ELF-1 (cell line): ENCODE measurements at places on chromosomes 2 and 18.

- no peak for DNase-seq
These were observed 99.5 kb downstream of the RBMS1 start for GRCh38 chr2:160394153-160394552.

DNA sequence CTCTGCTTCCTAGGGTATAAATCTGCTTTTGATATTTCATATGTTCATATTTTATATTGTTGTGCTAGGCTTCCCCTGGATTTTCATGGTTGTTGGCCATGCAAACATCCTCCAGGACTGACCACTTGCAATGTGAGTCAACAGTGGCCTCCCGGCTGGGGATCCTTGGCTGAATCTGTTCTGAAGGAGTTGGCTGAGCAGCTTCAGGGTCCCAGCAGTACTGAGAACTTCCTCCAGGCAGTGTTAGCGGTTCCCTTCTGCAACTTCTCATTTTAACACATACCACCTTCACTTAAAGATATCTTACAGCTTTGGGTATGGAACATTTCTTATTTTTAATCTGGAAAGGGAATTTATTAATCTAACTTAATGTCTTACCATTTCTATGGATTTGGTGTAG lies 122.1 kb downstream of the DTNB start:
- DNase-seq = no peak

GRCh38 chr18:72738136-72738535 lies 129.7 kb downstream of the NETO1 start:
- DNase-seq = no peak

DNA sequence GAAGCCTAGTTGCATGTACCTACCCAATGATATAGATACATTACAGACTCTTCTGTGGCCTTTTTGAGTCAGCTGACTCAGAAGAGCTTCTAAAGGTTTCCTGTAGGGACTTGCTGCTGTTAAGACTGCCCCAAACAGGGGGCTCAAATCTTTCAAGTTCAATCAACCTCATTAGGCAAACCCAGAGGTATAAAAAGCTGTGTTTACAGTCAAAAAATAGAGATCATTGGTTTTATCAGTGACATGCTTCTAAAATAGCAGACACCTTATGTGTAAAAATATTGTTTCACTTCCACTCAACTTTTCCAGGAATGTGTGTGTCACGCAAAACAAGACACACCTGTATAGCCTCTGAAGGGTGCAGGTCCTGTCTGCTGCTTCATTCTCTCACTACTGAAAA lies 624.3 kb upstream of the FANCL start:
- no peak for DNase-seq

DNA sequence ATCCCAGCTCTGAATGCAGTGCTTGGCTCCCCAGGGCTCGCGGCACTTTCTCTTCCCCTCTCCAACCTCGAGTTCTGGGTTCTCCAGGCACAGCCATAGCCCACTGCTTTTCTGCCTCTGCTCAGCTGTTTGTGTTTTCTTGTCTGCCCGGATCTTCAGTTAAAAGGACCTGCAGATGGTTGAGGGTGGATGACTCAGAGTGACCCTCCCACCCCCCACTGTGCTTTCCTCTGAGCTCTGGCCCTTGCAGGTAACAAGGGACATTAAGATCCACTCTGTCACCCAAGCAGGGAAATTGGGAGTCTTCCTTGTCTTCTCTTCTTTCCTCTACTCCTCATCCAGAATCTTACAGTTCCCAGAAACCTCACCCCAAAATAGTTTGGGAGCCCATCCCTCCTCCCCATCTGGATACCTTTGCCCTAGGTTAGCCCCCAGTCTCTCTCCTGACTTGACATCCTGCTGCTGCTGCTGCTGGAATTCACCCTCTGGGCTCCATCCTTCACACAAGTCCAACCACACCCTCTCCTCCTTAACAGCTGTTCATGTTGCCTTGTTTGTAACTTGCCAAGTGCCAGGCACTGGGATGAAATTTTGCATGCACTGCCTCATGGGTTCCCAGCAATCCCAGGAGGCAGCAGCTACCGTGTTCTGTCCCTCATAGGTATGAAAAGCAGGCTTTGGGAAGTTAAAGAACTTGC lies 157.9 kb upstream of the TTC39C start:
- peak; percentile 73 for DNase-seq

DNA sequence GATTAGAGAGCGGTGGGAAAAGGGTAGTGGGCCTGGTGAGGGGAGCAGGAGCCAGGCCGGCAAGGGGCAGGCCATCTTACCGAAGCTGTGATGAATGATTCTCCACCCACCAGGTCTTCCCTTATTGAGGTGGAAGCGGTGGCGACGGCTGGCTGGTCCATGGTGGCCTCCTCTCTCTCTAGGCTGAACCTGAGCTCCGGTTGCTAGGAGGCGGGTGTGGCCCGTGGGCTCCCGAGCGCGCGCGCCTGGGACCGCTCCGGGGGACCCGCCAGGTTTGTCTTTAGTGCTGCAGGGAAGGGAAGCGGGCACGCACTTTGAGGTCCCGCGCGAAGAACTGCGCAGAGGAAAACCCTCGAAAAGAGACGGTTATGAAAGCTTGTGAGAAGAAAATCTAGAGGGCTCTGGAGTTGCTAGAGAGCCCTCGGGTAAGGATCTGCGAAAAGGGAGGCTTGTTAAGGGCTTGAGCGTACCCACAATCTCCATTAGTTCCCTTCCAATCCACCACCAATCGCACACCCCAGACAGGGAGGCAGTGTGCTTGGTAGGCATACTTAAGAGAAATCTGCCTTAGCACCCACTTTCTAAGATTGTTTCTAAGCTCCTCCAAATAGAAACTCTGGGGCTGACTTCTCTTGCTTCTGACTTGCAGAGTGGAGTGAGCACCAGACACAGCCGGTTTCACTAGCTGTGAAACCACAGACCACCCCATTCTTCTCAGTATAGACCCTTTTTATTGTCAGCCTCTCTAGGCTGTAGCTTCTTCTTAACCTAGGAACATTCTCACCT lies at the start of gene STPG4:
STPG4 (minus strand) TSS at position 218 of the 786 bp plus-strand sequence; CDS start at position 161, 57 bp downstream.
- no peak for DNase-seq

DNA sequence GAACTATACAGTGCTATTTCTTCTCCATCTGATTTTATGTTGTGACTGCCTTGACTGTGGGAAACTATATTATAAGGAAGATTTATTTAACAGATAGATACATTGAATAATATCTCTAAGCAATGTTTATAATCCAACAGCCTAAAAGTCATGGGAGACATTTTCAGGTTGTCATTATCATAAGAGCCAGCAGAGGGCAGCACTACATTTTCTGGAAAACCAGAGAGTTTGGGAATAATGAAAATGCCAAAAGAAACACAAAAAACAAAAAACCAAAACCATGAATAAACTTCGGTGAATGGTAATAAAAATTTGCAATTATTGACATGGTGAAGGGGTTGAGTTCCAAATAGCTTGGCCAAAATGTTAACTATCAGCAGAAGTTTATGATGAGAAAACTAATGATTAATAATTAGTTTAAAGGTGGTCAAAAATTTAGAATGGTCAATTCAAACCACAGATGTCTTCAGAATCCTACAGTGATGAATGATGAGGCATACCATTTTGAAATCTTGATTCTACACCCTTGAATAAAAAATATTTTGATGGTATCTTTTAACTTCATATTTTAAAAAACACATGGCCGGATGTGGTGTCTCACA lies 4.7 kb downstream of the EEF1B2 start:
- peak; percentile 8 for DNase-seq
